GM04504 (cell line): ENCODE measurements at places on chromosomes 6 and 20.

- no peak for DNase-seq
These were observed 4.6 kb downstream of the IRF4 start for GRCh38 chr6:396126-396520.

GRCh38 chr20:19737025-19737424 lies 21.0 kb upstream of the RIN2 start:
- DNase-seq: peak; percentile 41

GRCh38 chr6:27693766-27694546 lies 218.2 kb downstream of the OR2B2 start:
- DNase-seq: no peak

DNA sequence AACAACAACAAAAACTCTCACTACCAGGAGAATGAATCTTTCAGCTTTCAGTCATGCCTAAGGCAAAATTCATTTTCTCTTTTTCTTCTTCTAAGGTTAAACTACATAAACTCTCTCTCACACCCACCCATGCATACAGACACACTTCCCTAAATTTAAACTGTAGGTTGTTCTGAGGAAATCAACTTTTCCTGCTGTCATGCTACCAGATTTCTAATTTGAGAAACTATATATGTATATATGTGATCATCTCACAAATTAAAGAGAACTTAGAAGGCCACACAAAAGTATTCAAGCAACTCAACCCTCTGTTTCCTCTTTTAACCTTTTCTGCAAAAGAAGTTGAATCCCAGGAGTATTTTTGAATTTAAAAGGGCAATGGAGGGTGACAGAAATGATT lies 532.5 kb downstream of the KIF16B start:
- no peak for DNase-seq

GRCh38 chr6:162970246-162970645 lies 242.5 kb downstream of the PACRG start:
- DNase-seq: no peak

- no peak for DNase-seq
These were observed 11.8 kb downstream of the DUSP22 start for GRCh38 chr6:303948-304558.

GRCh38 chr6:3522561-3523260 lies 65.9 kb upstream of the SLC22A23 start:
- DNase-seq: no peak

GRCh38 chr6:37559501-37559900 lies 59.8 kb upstream of the CCDC167 start:
- no peak for DNase-seq

DNA sequence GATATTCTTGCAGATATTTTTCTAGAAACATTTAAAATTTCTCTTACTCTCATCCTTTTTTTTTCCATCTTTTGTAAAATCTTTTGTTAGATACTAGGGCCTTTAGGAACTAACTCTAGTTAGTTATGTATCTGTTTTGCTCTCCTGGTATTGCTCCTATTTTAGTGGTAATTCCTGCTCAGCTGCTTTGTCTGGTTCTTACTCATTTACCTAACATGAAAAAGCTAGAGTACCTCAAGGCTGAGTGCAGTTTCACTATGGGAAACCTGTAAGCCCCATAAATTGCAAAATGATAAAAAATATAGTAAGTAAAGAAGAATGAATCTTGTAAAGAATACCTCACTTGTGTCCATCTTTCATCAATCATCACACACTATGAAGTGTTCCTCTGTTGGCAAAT lies 1602.0 kb downstream of the GRIK2 start:
- DNase-seq: no peak

GRCh38 chr6:143337201-143337949 lies 113.1 kb downstream of the ADAT2 start:
- no peak for DNase-seq

DNA sequence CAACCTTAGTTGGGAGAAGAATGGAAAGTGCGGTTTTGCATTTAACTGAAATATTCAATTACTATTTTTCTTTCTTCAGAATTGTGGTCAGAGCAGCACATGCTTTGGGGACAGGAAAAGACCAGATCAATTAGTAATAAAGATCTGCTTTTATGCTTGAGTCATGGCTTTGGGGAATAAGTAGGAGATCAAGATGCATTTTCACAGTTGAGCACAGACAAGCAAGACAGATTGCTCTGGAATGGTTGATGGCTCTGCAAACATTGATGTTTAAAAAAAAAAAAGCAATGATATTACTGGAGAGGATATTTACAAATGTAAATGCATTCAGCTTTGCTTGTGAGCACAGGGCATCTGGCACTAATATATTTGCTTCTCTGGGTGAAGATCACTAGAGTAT lies 224.4 kb upstream of the SASH1 start:
- no peak for DNase-seq

DNA sequence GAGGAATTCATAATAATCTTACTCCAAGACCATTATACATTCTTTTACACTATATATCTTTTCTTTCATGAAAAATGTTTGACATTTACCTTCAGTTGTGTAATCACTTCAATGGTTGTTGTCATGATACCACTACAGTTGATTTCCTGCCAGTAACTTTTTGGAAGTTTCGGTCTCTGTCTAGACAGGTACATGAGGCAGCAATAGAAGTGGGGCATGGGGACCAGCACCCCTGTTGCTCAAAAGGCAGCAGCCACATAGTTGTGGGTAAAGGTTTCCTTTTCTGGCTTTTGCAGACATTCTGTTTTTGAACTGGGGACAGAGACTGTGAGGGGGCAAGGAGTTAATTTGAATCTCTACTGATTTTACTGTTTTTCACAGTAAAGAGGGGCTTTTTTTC lies 14.1 kb downstream of the SAMD5 start:
- DNase-seq: no peak

DNA sequence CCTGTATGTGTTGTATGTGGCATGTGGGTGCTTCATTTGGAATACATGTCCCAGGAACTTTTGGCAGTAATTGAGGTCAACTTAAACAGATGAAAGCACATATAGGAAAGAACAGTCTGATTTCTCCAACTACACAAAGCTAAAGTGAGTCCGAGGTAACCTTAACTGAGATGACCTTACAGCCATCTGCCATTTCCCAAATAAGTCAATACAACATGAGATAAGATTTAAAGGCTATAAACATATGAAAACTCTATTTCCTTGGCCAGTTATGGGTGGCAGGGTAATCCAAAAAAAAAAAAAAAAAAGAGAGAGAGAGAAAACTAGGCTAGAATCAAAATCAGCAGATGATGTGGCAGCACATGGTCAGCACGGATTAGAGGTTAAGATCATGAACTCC lies 1068.3 kb downstream of the KHDRBS2 start:
- no peak for DNase-seq

DNA sequence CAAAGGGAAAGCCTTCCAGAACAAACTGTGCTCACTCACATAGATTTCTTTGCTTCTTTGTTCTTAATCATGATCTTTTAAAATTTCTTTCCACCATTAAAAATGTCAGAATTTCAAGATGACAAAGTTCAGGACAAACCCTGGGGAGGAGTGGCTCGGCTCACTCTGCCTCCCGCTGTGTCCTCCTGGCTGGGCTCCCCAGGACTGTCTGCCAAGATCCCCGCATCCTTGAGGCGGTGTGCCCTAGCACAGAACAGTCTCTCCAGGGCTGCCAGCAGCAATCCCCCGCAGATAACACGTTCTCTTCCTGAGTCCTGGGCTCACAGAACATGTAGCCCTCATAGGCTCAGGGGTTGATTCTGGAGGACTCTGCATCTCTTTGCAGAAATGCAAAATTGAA lies 98.4 kb upstream of the KCNG1 start:
- DNase-seq: no peak

DNA sequence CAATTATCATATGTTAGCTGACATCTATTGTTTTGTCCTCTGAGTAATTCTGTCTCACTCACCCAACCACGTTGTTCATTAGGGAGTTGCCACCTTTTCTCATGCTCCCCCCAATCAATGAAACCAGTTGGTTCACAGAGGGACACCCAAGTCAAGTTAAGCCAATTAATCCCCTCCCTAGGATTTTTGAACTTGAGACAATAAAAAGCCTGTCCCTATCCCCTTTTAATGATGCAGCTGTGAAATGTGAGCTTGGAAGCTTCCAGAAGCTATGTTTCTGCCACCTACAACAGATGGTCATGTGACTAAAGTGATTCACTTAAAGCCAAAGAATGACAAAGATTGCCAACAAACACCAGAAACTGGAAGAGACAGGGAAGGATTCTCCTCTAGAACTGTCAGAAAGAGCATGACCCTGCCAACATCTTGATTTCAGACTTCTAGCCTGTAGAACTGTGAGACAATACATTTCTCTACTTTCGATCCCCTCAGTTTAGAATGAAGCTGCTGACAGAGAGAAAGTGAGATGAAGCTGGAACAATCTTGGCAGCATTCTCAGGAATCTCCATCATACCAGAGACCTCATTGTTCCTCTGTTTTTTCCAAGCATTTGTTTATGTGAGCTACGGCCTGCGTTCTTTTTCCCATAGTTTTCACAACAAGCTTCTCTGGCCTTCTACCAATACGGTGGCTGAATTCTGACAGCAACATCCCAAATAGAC lies 57.8 kb upstream of the TPD52L1 start:
- DNase-seq: no peak

DNA sequence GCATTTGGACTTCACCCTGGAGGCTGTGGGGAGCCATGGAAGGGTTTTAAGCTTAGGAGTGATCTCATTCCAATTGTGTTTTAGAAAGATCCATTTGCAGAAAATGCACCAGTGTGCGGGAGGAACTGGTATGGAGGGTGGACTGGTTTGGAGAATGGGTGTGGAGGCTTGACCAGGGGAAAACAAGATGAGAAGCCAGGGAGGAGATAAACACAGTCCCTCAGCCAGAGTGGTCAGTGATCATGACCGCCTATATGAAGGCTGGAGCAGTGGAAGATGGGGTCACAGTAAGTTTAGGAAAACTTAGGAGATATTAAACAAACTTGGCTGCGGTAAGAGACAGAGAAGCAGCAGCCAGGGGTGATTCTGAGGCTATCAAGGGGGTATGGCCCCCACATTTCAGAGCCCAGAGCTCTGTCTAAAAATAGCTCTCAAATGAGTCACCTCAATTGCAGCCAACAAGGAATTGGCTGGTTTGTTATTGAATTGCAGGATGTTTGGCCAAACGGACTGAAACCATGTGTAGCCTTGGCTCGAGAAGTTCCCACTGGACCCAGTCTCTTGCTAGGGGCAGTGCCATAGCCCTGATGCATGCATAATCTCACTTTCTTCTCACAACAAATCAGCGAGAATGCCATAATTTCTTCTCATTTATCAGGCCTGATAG lies 159.9 kb upstream of the TOP1 start:
- peak; percentile 16 for DNase-seq

GRCh38 chr6:40391086-40391485 lies 196.1 kb downstream of the LRFN2 start:
- DNase-seq: no peak
